Activated CD4-positive, alpha-beta T cell treated with anti-CD3 and anti-CD28 coated beads for 48 hours (primary cell): ENCODE measurements at places on chromosomes 4 and X.

GRCh38 chr4:76655566-76656479 is 220.8 kb downstream of the SHROOM3 start:
- no peak for DNase-seq

DNA sequence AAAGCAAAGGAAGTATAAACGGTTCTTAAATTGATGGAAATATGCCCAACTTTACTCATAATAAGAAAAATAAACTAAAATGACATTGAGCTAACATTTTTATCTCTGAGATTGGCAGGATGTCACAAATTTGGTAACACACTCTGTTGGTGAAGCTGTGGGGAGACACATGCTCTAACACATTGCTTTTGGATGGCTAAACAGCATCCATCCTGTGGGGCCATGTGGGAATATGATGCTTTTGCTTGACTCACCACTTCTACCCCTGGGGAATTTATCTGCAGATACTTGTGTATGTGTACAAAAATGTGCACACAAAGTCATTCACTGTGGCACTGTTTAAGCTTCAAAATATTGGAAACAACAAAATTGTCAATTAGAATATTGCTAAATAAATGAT is 100.2 kb downstream of the ANAPC4 start:
- DNase-seq = no peak

GRCh38 chrX:17743913-17744312 is 6.6 kb downstream of the SCML1 start:
- DNase-seq = no peak

DNA sequence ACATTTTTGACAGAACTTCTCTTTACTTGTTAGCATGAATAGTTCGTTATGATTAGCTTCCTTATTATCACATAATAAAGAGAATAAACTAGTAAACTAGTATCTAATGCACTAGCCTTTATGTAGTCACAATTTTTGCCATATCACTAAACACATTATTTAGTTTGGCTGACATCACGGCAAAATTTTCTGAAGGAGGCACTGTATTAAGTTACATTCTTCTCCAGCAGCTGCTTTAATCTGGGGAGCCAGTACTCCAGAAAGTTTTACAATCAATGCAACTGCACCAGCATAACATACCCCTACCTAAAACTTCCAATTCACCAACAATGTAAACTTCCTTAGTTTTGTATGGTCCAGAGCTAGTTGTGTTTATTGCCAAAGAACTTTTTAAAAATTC is 87.8 kb downstream of the FIP1L1 start:
- no peak for DNase-seq

DNA sequence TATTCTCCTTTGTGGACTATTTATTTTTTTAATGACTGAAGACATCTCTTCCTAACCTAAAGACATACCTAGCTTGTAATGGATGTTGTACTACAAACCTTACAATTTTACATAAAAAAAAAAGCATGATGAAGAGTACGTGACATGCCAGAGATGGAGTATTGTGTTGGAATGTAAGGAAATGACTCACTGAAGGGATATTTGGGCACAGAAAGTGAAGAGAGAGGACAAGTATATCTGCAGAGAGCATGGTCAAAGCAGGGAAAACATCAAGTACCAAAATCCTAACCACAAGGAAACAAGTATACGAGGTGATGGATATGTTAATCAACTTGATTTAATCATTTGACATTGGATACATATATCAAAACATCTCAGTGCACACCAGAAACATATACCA is 1051.4 kb upstream of the PRKX start:
- DNase-seq = no peak

DNA sequence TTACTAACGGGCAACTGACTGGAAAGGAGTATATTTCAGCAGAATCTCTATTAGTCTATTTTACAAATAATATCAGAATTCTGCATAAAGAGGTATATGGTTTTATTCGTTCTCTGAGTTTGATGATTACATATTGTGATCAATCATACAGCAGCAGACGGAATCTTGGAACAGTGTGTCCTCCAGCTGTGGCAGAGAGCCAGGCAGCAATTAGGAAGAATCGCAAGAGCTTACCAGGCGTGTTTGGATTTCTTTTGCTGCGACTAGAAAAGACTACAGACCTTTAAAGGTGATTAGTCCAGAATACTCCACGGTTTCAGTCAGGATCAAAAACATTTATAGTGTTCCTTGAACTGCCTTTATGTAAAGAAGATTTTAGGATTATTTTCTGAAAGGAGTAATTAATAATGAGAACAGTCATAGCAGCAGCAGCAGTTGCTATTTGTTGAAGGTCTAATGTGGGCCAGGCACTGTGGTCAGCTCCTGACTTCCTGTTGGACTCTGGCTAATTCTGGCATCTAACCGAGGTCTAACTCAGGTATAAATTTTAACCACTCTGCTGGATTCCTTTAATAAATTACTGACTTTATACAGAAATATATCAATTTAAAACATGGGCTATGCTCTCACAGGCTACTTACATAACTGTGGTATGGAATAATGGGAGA is 225.3 kb upstream of the CXorf66 start:
- DNase-seq = no peak

DNA sequence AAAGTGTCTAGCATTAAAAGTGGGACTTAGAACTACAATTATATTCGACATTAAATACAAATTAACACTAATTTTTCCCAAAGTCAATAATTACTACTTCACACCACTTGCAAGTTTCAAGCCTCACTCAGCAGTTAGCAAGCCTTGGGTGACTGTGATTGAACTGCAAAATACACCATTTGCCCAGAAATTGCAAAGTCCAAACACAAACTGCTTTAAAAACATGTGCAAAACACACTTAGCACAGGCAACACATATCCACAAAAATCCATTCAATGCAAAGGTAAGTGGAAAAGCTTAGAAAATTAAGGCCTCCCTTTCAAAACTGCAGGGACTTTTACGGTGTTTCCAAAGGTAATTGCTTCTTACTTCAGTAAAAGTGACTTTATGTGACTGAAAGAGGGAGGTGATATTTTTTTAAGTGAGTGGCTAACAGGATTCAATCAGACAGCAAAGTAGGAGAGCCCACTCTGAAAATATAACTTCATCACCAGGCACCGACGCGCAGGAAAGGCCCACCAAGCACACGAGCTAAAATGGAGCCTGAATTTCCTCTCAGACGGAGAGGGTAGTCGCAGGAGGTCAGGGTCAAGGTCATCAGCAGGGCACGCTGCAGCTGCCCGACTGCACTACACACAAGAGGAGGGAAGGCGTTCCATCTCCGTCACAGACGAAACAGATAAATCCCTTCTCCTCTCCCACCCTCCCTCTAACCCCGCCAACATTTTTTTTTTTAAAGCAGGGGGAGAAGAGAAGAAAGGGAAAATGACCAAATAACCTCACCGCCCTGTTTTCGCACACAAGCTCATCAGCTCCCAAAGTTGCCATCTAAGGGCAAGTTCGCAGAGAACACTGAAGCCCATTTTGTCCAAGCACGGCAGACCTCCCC is 3.1 kb downstream of the ZNF827 start:
- peak; percentile 30 for DNase-seq

- DNase-seq = no peak
Observed at GRCh38 chr4:4673070-4673469, 131.2 kb upstream of the STX18 start.

- DNase-seq = peak; percentile 80
Observed at GRCh38 chrX:65697915-65698796, 30.7 kb downstream of the MSN start.

DNA sequence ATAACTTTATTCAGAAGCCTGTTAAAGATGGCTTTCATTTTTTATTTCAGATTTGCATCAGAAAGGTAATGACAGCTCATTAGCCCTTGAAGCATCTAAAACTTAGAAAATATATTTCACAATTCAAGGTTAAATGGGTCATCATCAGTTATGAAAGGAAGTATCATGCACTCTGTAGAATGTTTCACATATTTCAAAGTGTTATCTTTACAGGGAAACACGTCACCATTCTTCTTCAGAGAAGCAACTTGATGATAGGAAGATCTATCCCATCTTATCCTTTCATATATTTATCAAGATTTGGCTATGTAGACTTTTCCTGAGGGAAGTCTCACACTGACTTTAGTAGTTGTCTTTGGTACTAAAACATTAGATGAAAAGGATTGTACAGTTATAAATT is 277.8 kb downstream of the TENM3 start:
- no peak for DNase-seq

- DNase-seq = no peak
Observed at GRCh38 chr4:1722551-1723118, 1.3 kb downstream of the TACC3 start.

DNA sequence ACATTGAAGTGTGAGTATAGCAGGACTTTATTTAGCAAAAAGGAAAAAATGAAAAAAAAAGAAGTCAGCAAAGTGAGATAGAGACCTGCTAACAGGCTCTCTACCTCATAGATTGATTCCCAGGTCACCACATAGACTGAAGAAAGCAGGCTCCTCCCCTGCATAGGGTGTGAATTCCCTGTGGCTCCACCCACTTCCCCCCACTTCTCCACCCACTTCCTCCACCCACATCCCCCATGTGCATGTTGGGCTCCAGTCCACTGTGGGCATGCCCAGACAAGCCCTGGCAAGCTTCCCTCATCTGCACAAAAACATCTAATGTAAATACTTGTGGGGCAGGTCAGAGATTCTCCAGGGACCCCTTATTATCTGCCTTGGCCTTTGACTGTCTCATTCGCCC is 97.8 kb downstream of the TMEM47 start:
- DNase-seq = no peak

DNA sequence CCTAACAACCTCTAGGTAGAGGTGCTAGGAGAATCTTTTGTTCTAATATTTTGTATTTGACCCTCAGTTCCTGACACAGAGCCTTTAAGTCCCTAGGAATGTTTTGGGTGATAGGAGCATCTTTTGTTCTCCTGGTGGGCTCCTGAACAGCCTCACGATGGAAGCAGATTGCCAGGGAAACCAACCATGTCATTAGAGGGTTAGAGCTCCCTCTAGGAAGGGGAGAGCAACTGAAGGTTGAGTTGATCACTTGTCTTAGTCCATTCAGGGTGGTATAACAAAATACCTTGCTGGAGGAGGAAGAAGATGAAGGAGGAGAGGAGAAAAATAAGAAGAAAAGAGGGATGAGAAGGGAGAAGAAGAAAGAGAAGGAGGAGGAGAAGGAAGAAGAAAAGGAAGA is 9.2 kb downstream of the VCX start:
- no peak for DNase-seq

GRCh38 chrX:3268829-3269228 is 77.6 kb downstream of the MXRA5 start:
- no peak for DNase-seq

GRCh38 chr4:183517781-183518180 is 12.9 kb downstream of the ING2 start:
- no peak for DNase-seq

DNA sequence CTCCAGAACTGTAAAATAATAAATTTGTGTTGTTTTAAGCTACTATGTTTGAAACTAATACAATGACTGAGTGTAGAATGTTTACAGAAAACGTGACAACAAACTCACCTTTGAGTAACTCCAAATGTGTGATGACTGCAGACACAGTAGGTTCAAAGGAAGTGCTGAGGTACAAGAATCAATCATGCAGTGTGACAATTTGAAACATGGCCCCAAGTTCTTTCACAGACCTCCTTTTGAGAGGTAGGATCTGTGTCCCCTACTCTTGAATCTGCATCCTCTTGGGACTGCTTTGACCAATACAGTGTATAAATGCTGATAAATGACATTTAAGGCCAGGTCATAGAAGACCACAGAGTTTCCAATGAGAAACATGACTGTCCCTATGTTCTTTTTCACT is 667.7 kb upstream of the DIPK2B start:
- no peak for DNase-seq

GRCh38 chrX:11189097-11189496 is 78.0 kb downstream of the HCCS start:
- DNase-seq = no peak

GRCh38 chr4:40731792-40732245 is 17.9 kb upstream of the NSUN7 start:
- DNase-seq = no peak

GRCh38 chr4:120829113-120829831 is 93.3 kb downstream of the PRDM5 start:
- no peak for DNase-seq

GRCh38 chr4:55038176-55038890 is 87.1 kb downstream of the KDR start:
- no peak for DNase-seq

GRCh38 chr4:83013420-83013867 is 2.8 kb upstream of the LIN54 start:
- DNase-seq = no peak

DNA sequence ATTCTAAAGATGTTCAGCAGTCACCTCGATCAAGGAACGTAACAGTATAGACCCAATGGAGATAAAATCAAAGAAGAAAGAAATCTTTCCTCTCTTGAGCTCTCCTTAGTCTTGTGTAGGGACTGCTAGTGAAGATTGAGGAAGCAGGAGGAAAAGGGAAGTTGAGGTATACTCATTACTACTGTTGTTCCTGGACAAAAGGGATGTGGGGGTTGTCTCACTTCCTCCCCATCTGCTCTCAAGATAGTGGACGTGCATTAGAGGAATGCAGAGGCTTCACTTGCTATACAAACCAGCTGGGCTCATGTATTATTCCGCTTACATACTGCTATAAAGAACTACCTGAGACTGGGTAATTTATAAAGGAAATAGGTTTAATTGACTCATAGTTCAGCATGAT is 208.9 kb upstream of the ARHGEF9 start:
- no peak for DNase-seq

DNA sequence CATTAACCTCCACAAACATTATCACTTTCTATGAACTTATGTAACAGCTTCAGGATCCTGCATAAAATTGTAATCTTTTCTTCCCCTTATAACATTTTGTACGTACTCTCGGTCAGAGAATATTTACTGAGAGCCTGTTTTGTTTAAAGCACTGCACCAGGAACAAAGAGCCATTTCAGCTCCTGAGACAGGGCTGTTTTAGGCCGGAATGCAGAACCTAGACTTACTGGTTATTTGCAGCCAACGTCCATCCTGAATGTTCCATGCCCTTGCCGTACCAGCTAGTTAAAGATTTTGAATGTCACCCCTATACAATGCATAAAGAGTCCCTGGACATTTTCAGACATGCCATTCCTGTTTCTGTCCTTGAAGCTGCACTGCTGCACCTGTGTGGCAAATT is 248.8 kb downstream of the PCDH7 start:
- DNase-seq = no peak

GRCh38 chr4:72991873-72992272 is 77.6 kb downstream of the COX18 start:
- DNase-seq = no peak

- DNase-seq = no peak
Observed at GRCh38 chr4:171629182-171629581, 184.0 kb upstream of the GALNTL6 start.

DNA sequence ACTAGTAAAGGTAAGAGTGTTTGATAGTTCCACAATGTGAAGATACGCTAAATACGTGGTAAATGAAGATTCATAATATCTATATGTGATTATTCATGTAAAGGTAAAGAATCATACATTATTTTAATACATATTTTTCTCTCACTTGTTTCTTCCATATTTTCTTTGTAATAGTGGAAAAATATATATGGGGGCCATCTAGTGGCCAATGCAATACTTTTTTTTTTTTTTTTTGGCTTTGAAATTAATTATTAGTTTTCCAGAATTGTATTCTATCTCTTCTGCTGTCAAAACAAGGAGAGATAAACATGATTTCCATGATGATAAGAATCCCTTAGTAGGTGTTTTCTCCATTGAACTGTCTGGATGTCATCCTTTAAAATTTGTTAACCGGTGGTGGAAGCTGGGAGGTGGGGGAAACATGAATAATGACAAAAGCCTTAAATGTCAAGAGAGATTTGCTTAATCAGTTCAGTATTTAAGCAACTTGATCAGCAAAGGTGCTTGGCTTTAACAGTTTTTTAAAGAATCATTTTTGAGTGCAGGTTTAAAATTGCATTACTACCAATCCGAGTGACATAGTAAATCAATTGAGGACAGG is 508.7 kb upstream of the HTR2C start:
- DNase-seq = no peak

- peak; percentile 14 for DNase-seq
Observed at GRCh38 chr4:88320780-88321373, 36.5 kb upstream of the PPM1K start.
